ENCODE measurements at places on chromosomes 1 and 21.

DNA sequence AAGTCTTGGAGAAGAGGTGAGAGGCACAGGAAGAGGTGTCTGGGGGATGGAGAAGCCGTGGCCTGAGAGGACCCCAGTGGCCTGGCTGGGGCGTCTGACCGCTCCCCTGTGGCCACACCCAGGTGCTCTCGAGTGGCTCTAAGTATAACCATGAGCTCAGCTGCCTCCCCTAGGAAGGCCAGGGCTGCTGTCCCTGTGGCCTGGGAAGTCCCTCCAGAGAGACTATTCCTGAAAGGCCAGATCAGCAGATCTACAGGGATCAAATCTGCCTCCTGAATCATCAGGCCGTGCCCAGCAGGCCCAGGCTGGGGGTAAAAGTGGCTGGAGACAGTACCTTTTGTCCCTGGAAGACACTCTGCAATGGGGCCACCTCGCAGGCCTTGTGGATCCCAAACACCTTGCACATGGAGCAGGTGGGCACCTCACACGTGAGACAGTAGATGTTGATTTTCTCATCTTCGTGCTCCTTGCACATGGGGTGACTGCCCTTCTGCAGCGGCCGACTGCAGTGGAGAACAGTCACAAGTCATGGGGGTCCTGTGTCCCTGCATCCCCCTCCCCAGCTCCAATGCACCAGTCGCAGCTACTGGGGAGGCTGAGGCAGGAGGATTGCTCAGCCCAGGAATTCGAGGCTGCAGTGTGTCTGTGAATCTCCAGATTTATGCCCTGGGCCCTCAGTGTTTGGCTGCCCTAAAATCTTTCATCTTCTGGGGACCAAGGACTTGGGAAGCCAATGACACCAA lies 6.4 kb downstream of the TRIM63 start:
- DNase-seq, result no peak
- H3K4me3 ChIP-seq, result no peak overlapping the region
- no peaks in the 10 kb centered on the region for H3K36me3 ChIP-seq
- H3K4me1 ChIP-seq, result no peaks in the 10 kb centered on the region
- peaks cover 20% of the 10 kb centered on the region for H3K27me3 ChIP-seq

- H3K4me1 ChIP-seq, result no peaks in the 10 kb centered on the region
- H3K27ac ChIP-seq, result no peak overlapping the region
- no peak for DNase-seq
These were observed 94.9 kb upstream of the IGSF21 start for GRCh38 chr1:18012686-18013085.

- H3K27ac ChIP-seq, result no peak overlapping the region
- DNase-seq, result no peak
- H3K36me3 ChIP-seq, result peaks cover 3% of the 10 kb centered on the region
- no peaks in the 10 kb centered on the region for H3K27me3 ChIP-seq
These were observed 122.5 kb downstream of the NR5A2 start for GRCh38 chr1:200150006-200150405.

DNA sequence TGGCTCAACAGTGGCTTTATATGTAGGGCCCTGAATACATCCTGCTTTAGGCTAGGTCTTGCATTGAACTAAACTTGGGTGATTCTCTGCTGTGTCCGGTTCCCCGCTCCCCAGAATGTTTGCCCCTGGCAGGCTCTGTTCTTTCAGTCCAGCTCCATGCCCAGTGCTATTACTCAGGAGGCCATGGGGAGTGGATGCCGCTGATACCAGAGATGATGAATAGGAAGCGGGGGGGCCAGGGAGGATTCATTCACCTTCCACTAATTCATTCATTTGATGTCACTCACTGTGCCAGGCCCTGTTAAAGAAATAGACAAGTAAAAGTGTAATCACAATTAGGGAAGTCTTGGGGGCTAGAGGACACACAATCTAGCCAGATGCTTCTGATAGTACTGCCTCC lies 83.8 kb downstream of the TMEM53 start:
- no peaks in the 10 kb centered on the region for H3K36me3 ChIP-seq
- H3K27ac ChIP-seq, result no peak overlapping the region
- no peak overlapping the region for H3K4me3 ChIP-seq

DNA sequence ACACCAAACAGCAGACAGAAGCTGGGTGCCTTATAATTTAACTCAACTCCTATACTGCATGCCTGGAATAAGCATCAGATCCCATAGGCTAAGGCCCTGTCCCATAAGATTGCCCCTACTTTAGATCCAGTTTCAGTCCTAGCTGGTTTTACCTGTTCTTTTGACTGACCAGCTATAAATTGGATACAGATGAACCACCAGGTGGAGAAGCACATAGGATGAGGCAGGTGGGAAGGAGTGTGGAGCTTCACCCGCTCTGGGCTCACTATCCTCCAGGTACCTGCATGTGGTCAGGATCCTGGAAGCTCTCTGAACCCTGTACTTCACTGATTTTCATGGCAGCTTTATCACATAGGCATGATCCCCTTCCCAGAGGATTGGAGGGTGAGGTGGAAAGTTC lies 51.3 kb downstream of the MAST2 start:
- no peaks in the 10 kb centered on the region for H3K27me3 ChIP-seq
- H3K4me1 ChIP-seq, result no peaks in the 10 kb centered on the region
- H3K4me3 ChIP-seq, result no peak overlapping the region
- H3K36me3 ChIP-seq, result peaks cover 15% of the 10 kb centered on the region
- DNase-seq, result no peak
- H3K27ac ChIP-seq, result no peak overlapping the region

GRCh38 chr1:99305626-99306025 lies 41.3 kb downstream of the PLPPR4 start:
- no peaks in the 10 kb centered on the region for H3K4me1 ChIP-seq
- H3K4me3 ChIP-seq, result no peak overlapping the region
- no peak overlapping the region for H3K27ac ChIP-seq
- no peaks in the 10 kb centered on the region for H3K27me3 ChIP-seq
- H3K36me3 ChIP-seq, result no peaks in the 10 kb centered on the region

DNA sequence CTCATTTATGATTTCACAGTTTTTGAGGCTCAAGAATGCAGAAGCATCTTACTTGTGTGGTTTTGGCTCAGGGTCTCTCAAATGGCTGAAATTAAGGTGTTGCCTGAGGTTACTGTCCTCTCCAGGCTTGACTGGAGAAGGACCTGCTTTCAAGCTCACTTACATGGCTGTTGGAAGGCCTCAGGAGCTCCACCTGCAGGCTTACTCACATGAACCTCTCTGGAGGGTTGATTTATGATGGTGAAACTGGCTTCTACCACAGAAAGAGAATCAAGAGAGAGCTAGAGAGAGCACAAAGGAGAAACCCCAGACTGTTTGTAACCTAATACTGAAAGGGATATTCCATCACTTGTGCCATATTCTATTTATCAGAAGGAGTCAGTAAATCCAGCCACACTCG lies 6.2 kb upstream of the KCNK2 start:
- no peaks in the 10 kb centered on the region for H3K36me3 ChIP-seq
- H3K4me3 ChIP-seq, result no peak overlapping the region
- no peaks in the 10 kb centered on the region for H3K4me1 ChIP-seq
- no peak for DNase-seq
- H3K27me3 ChIP-seq, result peaks cover 19% of the 10 kb centered on the region

GRCh38 chr1:2282556-2283270 lies 54.6 kb downstream of the SKI start:
- DNase-seq, result no peak
- H3K27ac ChIP-seq, result no peak overlapping the region
- H3K27me3 ChIP-seq, result no peaks in the 10 kb centered on the region
- peaks cover 10% of the 10 kb centered on the region for H3K4me1 ChIP-seq
- peaks cover 5% of the 10 kb centered on the region for H3K36me3 ChIP-seq

GRCh38 chr1:46708121-46708520 lies 10.8 kb downstream of the EFCAB14 start:
- peaks cover 50% of the 10 kb centered on the region for H3K36me3 ChIP-seq
- no peak for DNase-seq
- no peaks in the 10 kb centered on the region for H3K27me3 ChIP-seq
- no peak overlapping the region for H3K27ac ChIP-seq

DNA sequence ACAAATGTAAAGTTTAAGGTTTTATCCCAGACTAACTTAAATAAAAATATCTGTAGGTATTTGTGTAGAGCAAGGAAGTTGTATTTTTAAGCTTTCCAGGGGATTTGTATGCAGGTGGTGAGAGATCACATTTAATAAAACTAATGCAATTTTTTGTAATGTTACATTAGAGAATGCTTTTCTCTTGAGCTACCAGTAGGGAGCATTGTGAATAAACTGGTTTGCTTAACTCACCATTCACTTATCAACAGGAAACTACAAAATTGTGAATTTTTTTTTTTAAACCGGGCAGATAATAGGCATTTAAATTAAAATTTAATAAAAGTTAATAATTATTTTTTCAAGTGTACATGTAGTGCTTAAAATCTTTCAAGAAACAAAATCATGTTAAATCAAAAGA lies 78.6 kb downstream of the IVNS1ABP start:
- H3K27ac ChIP-seq, result no peak overlapping the region
- H3K27me3 ChIP-seq, result no peaks in the 10 kb centered on the region
- no peak overlapping the region for H3K4me3 ChIP-seq
- peaks cover 16% of the 10 kb centered on the region for H3K4me1 ChIP-seq
- DNase-seq, result no peak

- H3K4me3 ChIP-seq, result peak overlapping the region; percentile 70
- peak; percentile 79 for DNase-seq
- H3K27ac ChIP-seq, result peak overlapping the region; percentile 88
- peaks cover 1% of the 10 kb centered on the region for H3K36me3 ChIP-seq
- peaks cover 77% of the 10 kb centered on the region for H3K4me1 ChIP-seq
- H3K27me3 ChIP-seq, result no peaks in the 10 kb centered on the region
These were observed 27.4 kb downstream of the HIVEP3 start for GRCh38 chr1:41891199-41891896.

GRCh38 chr1:223364685-223365382 lies 858 bp upstream of the SUSD4 start:
- H3K4me3 ChIP-seq, result peak overlapping the region; percentile 67
- no peak overlapping the region for H3K27ac ChIP-seq
- peaks cover 18% of the 10 kb centered on the region for H3K4me1 ChIP-seq
- H3K36me3 ChIP-seq, result no peaks in the 10 kb centered on the region

- no peaks in the 10 kb centered on the region for H3K27me3 ChIP-seq
- H3K4me1 ChIP-seq, result peaks cover 17% of the 10 kb centered on the region
- H3K36me3 ChIP-seq, result peaks cover 66% of the 10 kb centered on the region
- no peak for DNase-seq
These were observed 33.4 kb downstream of the NUCKS1 start for GRCh38 chr1:205716371-205717132.

GRCh38 chr1:82598812-82599211 lies 798.1 kb downstream of the ADGRL2 start:
- H3K4me1 ChIP-seq, result peaks cover 5% of the 10 kb centered on the region
- no peaks in the 10 kb centered on the region for H3K36me3 ChIP-seq
- no peak for DNase-seq
- no peak overlapping the region for H3K4me3 ChIP-seq

GRCh38 chr1:242147096-242147976 lies 148.4 kb upstream of the MAP1LC3C start:
- H3K36me3 ChIP-seq, result no peaks in the 10 kb centered on the region
- DNase-seq, result no peak
- H3K4me3 ChIP-seq, result no peak overlapping the region
- no peaks in the 10 kb centered on the region for H3K27me3 ChIP-seq

DNA sequence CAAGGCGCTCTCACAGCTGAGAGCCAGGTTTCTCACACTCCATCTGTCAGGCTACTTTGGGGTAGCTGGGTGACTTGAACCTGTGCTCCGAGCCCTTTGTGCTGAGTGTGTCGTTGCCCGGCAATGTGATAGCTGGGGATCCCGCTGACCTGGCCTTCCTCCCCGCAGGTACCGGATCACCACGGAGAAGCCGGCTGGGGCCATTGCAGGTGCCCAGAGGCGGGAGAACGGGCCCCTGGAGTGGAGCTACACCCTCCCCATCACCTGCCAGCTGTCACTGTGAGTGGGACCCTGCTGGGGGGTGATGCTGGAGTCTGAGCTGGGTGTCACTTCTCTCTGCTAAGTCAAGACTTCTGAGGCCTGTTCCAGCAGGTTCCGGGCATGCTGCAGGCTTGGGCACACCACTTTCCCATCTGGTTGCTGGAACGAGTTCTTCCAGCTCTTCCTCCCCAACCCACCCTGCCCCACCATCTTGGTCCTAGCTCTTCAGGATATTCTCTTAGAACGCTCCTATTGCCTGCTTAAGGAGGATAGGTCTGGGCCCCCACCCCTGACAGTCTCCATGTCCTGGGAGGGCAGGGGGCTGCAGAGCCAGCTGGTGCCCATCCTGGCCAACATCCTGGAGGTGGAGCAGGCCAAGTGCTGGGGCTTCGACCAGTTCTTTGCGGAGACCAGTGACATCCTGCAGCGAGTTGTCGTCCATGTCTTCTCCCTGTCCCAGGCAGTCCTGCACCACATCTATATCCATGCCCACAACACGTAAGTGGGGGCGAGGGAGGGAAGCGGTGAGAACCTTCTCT lies 7.5 kb downstream of the IKBKE start:
- H3K27ac ChIP-seq, result no peak overlapping the region
- H3K4me1 ChIP-seq, result peaks cover 41% of the 10 kb centered on the region
- no peaks in the 10 kb centered on the region for H3K27me3 ChIP-seq
- H3K36me3 ChIP-seq, result peaks cover 66% of the 10 kb centered on the region
- no peak overlapping the region for H3K4me3 ChIP-seq

DNA sequence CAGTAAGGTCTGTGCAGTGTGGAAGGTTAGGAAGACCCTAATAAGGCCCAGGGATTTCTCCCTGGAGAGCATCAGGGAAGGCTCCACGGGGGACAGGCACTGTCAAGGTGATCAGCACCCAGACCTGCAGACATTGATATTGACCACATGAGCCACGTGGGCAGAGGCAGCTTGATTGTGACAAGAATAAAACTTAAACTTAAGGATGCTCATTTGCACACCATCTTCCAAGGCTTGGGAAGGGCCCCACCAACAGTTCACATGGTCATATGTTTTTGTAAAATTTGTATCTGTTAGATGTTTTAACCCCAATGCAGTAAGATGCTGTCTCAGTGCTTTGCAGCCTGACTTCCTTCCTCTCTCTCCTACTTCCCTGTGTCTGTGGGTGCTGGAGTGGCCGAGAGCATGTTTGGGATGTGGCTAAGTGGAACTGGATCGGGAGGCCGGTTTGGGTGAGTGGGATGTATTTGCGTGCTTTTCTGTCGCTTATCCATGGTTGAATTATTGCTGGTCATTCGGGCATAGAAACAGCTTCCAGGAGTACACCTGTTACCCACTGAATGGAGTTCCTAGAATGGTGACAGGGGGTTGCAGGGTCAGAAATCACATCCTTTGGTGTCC lies 49.8 kb upstream of the OLIG2 start:
- no peak overlapping the region for H3K27ac ChIP-seq
- H3K36me3 ChIP-seq, result no peaks in the 10 kb centered on the region
- H3K4me1 ChIP-seq, result no peaks in the 10 kb centered on the region

GRCh38 chr1:182630586-182630985 lies 26.4 kb upstream of the RGS16 start:
- H3K36me3 ChIP-seq, result no peaks in the 10 kb centered on the region
- no peak for DNase-seq
- H3K27ac ChIP-seq, result no peak overlapping the region
- H3K27me3 ChIP-seq, result peaks cover 75% of the 10 kb centered on the region
